ENCODE measurements at places on chromosomes 4 and X. TPM values are rescaled to one million over a fixed set of nuclear protein-coding genes. Genes with fewer than 3 reads are reported as not detected.

GRCh38 chr4:54077812-54078211 lies 13.4 kb upstream of the CHIC2 start:
- DNase-seq, result no peak

GRCh38 chr4:60522265-60522664 lies 677.9 kb upstream of the ADGRL3 start:
- no peak for DNase-seq

DNA sequence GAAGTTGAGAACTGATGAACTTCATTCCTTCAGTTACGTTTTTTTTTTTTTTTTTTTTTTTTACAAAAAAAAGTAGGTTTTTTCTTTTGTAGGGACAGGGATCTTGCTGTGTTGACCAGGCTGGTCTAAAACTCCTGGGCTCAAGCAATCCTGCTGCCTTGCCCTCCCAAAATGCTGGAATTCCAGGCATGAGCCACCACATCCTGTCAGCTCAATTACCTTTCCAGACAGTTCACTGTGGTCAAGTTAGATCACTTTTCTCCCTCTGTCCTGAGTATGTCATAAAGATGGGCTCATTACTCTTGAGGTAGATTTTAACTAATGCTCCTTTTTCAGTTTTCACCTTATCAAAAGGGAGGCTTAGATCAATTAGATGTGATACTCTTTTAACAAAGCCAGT lies 10.8 kb upstream of the NR3C2 start:
- DNase-seq, result no peak

- no peak for DNase-seq
Measured at GRCh38 chr4:136650541-136651277, 881.6 kb downstream of the PCDH18 start.

DNA sequence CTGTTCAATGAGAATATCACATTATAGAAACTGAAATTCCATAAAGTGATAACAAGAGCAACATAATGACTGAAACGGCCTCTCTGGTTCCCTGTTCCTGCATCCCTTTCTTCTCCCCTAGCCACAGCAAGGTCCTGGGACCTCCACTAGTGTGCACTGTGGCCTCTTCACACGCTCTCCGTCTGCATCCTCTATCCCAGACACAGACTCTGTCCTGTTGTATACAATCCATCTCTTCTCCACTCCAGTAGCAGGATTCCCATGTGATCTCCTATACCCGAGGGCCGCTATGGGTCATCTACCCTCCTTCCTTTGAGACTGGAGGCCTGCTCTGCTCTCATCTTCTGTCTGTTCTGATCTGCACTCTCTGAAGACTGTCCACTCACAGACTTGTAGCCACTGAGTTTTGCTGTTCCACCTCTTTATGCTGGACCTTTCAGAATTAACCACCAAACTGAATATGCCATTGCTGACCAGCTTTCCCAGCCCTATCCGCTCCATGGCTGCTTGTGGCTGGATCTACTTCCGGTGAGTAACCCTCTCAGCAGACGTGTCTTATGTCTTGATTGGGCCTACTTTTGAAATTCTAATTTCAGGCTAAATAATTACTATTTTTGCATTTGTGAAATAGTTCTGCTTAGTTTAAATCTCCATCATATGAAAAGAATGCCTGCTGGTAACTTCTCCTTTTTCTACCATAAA lies 105.1 kb upstream of the NAP1L5 start:
- DNase-seq, result no peak

- no peak for DNase-seq
Measured at GRCh38 chr4:7777871-7778509, 161.7 kb downstream of the AFAP1 start.

DNA sequence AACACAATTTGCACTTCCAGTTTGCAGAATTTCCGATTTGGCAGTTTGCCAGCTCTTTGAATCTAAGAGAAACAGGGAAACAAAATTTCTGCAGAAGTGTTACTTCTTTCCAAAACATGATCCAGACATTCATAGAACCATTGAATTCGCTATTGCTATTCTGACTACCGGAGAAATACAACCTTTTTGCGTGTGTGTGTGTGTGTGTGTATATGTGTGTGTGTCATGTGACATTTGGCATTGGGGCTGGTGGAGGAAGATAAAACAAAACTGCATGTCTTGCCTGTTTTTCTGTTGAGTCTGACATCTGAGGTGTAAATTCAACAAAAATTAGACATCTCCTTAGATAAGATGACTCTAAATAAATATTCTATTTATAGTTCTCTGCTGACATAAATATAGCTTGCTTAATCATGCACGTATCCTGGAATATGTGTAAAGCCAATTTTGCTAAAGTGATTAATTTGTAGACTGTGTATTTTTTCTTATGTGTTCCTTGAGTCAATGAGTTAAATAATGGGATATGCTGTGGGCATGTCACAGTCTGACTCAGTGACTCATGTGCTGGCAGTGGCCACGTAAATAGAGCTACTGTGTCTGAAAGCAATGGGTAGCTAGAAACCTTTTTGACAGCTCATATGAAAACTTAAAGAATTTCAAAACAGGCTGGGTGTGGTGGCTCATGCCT lies 98.9 kb downstream of the HPGD start:
- DNase-seq, result peak; percentile 34

GRCh38 chr4:79652232-79652631 lies 244.2 kb upstream of the GK2 start:
- DNase-seq, result no peak

DNA sequence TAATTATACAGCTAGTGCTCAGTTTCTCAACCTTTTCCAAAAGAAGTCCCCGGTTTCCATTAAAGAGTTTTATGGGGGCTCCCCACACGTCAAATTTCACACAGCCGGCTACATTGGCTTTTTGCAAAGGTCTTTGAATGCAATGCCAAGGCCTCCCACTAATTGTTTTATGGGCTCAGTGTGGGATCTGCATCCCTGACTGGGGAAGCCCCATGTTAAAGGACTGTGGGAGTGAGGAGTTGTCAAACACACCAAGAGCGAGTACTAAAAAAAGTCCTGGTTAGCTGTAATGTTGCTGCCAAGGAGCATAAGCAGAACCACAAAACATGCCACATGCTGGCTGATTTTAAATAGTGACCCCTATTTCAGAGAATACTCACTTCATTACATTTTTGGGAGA lies 162.6 kb downstream of the BMPR1B start:
- DNase-seq, result no peak

GRCh38 chr4:71941001-71941400 lies 90.8 kb upstream of the NPFFR2 start:
- no peak for DNase-seq

DNA sequence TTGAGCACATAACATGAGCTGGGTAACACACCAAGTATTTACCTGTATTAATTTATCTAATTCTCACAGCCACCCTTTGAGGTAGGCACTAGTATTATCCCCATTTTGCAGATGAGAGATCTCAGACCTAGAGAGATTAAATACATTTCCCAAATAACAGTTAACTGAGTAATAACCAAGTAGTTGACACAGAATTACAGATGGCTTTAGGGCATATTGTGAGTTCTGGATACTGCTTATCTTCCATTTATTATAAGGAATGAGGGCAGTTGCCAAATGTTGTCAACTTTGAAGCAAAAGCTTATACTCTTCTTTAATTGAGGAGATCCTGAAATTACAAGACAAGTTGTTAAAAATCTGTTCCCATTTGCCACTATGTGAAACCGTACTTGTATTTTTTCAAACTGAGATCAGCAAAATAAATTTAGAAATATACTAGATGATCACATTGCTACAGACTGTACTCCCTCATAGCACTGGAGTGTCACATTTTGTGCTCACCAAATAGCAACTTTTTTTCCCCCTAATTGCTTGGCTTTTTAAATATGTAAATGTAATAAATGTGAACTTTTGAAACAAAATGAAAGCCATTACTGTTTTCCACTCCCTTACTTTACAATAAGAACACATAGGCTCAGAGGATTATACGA lies 62.0 kb downstream of the ZNF827 start:
- no peak for DNase-seq

GRCh38 chr4:103097112-103097511 lies 2.5 kb downstream of the BDH2 start:
- DNase-seq, result no peak

GRCh38 chrX:72621625-72622485 lies 49.2 kb upstream of the HDAC8 start:
- DNase-seq, result no peak

DNA sequence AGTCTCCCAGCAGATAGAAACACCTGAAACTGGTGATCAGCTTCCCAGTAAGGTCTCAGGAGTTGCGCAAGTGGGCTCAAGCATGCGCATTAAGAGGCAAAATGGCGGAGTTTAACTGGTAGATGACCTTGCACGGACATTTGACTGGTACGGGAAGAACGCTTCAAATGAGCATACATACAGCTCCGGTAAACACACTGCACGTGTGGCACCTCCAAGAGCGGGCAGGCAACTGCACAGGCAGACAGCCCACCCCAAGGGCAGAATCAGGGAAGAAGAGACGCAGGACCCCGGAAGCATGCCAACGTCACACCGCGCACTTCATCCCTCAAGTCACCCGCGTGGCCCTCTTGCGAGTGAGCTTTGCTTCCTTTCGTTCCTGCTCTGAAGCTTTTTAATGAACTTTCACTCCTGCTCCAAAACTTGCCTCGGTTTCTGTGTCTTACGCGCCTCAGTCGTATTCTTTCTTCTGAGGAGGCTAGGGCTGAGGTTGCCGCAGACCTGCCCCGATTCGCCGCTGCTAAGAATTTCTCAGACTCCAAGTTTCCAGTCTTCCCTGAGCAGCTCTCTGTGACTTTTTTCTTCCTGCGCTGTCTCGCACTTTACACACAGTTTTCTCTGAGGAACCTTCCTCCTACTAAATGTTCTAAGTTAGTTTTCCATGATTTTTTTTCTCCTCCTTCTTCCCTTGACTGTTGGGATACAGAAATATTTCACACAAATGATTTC lies 180.7 kb upstream of the ZFP42 start:
- DNase-seq, result peak; percentile 13

DNA sequence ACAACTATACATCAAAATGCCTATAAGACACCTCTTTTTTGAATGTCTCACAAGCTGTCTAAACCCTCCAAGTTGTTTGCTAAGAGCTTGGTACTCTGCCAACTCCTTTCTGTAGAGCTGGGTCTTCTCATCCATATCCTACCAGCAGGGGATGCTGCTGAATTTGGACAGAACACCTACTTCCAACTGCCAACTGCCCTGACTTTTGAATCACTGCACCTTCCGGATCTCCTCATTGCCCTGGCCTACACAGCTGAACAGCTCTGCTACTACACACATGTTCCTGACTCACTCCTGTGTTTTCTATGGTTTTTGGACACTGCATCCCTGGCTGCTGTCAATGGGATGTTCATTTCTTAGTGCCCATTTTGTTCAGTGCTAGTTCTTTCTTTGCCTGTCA lies 18.7 kb downstream of the FAM184B start:
- DNase-seq, result no peak

GRCh38 chr4:82624819-82625218 lies 63.0 kb upstream of the TMEM150C start:
- no peak for DNase-seq

GRCh38 chr4:142040043-142040442 lies 403.7 kb downstream of the IL15 start:
- DNase-seq, result no peak

DNA sequence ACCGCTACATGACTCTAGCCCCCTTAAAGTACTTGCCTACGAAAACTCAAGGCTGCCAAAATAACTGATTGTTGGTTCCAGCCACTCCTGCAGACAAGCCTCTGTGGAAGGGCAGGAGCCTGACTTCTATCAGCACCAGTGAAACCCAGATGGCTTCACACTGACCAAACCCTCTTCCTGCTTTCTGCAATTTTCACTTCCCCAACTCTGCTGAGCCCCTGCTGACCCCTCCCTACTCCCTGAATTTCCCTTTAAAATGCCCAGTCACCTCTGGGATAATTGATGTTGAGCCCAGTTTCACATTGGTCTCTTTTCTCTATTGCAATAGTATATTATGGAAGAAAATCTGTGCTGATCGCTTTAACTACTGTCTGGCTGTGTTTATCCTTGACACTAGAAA lies 61.6 kb upstream of the STS start:
- no peak for DNase-seq

DNA sequence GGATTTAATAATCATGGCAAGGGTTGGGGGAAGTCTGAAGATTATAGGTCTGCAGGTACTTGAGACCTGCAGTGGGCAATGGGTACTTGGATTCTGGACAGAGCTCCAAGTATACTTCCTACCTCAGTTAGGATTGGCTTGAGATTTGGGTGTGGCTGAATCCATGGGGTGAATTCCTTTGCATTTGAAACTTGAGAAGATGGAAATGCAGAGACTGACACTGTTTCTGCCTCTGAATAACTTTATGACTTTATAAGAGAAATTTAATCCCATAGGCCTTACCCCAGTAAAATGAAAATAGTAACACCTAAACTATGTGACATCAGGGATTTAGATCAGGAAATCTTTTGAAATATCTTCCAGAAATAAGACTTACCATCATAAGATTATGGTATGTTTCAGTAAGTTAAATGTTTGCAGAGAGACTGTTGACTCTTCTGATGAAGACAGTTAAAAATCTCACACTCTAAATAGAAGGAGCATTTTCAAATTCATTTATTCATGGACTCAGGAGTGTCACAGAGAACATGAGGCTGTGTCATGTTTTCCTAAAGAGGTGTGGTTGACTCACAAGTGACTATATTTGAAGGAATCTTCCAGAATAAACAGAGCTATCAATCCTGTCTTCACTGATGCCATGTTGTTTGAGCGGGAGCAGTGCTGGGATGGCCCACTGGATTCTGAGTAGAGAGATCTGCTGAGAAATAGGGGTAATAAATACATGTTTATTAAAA lies 513.5 kb upstream of the NR3C2 start:
- DNase-seq, result no peak

DNA sequence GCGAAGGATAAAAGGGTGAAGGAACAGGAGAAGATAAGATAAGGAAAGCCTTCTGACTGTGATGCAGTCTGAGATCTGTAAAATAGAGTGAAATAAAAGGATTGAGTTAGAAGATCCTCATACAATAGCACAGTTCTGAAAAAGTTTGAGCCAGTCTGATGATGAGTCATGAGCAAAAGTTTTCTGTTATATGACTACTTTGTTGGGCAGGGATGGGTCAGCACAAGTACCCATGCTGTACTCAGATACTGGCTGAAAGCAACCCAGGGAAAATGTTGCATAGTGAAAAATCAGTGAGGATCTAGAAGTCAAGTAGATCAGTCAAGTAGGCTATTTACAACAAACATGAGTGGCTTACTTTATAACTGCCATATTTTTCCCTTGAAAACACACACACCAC lies 253.5 kb downstream of the PCDH10 start:
- DNase-seq, result no peak

GRCh38 chr4:177047070-177047850 lies 254.5 kb upstream of the VEGFC start:
- DNase-seq, result peak; percentile 87

LUZP4 gene
- not detected for total RNA-seq

TSR2 gene
- 8.9 TPM for total RNA-seq

ARX gene
- total RNA-seq, result not detected

FMR1NB gene
- not detected for total RNA-seq

LONRF3 gene
- total RNA-seq, result 1.3 TPM

PPP2R2C gene
- total RNA-seq, result under 0.01 TPM

GDPD2 gene
- not detected for total RNA-seq

DCLK2 gene
- 4.0 TPM for total RNA-seq

SMR3B gene
- total RNA-seq, result not detected

CT45A5 gene
- not detected for total RNA-seq

NEK1 gene
- 7.3 TPM for total RNA-seq

HSFX3 gene
- not detected for total RNA-seq

RTL9 gene
- total RNA-seq, result under 0.01 TPM

KIF4A gene
- total RNA-seq, result 0.81 TPM

XK gene
- 1.6 TPM for total RNA-seq
